ENCODE measurements at places on chromosomes 16 and 17.
A peak's percentile ranks its signal among the peaks of the same experiment; 100 is the strongest.

- no peak for DNase-seq
These were observed 10.9 kb downstream of the SLC43A2 start for GRCh38 chr17:1617620-1618174.

DNA sequence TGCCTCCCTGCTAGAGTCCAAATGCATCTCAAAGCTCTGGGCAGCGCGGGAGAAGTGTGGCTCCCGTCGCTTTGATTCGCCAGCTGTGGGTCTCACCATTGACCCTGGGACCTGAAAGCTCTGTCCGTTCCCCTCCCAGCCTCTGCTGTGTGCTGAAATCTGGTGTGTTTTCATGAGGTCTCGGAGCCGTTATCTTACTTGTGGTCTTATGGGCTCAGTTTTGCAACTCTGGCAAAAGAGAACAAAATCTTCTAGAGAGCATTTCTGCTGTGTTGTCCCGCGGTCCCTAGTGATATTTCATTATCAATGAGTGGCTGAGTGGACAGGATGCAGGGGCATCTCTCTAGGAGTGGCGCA is 13.3 kb downstream of the CRISPLD2 start:
- DNase-seq = no peak

DNA sequence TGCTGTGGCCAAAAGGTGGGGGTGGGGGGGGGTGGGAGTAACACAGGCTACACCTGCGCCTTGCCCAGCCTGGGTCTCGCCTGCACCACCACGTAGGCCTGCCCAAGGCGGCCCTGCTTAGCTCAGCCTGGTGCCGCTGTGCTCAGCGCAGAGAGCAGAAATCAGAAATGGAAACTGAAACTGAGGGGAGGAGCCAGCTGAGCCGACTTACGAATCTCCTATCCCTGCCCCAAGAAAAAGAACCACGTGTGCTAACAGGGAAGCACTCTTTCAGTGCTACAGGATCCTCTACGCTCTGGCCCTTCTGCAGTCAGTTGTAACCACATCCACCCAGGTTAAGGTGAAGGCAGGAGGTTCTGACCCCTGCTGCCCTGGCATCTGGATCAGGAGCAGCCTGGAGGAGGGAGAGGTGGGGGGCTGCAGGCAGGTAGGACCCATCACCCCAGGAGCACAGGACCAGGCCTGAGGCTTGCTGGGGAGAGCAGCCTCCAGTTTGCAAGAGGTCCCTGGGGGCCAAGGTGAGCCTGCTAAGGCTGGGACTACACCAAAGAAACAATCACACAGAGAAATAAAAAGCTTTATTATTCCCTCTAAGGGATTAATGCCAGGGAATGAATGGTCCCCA is at the start of gene DHX58:
Gene DHX58, minus strand, starts transcription at position 163 of the 625 bp plus-strand sequence. CDS start 822 bp downstream, outside the sequence.
- DNase-seq = no peak

DNA sequence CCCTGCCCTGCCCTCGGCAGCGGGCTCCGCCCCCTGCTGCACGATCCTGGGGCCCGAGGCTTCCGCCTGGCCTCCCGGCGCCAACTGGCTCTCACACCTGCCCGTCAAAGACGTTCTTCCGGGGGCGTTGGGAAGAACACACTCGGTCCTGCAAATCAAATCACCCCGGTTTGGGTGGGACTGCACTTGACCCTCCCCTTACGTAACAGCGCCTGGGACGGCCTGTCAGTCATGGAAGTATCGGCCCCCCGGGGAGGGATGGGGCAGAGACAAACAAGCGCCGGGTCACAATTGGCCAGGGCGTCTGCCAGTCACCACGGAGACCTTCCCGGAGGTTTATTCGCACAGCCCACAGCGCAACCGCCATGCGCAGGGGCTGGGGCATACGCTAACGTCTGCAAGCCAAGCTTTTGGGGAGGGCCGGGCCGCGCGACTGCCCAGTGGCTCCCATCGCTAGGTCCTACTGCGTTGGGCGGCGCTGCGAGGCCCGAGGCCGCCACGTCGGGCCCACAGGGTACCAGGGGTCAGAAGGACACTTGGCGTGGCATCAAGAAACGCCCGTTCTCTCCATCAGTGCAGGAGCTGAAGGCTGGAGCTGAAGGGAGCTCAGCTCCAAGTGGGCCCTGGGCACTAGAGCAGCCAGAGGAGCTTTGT is 388 bp upstream of the AKTIP start:
- peak; percentile 100 for DNase-seq

DNA sequence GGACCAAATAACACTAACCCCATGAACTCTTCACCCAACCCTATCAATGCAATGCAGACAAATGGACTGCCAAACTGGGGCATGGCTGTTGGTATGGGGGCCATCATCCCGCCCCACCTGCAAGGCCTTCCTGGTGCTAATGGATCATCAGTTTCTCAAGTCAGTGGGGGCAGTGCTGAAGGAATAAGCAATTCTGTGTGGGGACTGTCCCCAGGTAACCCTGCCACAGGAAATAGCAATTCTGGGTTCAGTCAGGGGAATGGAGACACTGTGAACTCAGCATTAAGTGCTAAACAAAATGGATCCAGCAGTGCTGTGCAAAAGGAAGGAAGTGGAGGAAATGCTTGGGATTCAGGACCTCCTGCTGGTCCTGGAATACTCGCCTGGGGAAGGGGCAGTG is 78.9 kb downstream of the TMC6 start:
- DNase-seq = no peak

GRCh38 chr17:78683408-78683961 is 98.6 kb downstream of the CYTH1 start:
- no peak for DNase-seq

DNA sequence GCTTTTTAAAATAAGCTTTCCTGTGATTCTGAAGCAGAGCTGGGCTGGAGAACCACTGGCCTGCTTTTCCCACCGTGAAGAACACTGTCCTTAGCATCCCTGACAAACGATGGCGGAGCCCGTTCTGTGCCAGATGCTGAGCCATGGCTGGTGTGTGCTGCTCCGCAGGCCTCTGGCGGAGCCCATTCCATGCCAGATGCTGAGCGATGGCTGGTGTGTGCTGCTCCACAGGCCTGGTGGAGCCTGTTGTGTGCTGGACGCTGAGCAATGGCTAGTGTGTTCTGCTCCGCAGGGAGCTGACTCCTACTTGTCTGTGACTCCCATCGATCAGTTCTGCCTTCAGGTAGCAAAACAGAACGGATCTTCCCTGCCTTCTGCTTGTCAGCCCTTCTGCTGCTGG is 4.3 kb downstream of the ENDOV start:
- no peak for DNase-seq

DNA sequence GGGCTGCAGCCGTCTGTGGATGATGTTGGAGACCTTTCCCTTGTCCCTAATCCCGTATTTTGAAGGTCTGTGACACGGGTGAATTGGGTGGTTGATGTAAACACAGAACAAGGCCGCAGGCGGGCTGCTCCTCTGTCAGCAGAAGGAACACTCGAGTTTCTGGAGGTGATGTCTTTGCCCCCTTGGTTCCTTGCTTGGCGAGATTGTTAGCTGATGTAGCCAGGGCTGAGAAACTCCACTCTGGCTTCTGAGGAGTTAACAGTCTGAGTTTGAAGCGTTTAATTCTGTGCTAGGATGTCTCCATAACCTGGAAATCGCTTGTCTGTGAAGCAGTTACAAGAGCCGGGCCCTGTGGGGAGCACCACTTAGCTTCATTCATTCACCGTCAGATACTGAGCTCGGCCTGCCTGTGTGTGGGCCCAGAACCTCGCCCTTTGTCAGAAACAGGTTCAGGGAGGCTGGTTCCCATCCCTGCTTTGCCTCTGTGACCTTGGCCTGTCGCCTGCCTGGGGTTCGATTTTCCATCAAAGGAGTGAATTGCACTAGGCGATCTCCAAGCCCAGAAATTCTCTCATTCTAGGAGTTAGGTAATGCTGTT is 1.3 kb downstream of the MAPK8IP3 start:
- DNase-seq = no peak

DNA sequence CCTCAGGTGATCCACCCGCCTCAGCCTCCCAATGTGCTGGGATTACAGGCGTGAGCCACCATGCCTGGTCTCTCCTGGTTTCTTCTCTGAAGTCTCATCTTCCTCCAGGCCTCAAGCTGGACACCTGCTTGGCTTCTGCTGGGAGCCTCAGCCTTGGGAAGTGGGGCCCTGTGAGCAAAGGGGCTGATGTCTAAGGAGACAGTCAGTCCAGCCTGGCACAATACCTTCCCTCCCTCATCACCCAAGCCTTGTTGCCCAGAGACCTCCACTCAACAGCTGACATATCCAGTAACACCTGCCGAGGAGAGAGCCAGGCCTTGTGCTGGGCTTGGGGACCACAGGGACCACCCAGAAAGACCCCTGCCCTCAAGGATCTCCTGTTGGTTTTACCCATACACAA is 251.6 kb downstream of the GSG1L start:
- no peak for DNase-seq

GRCh38 chr16:80611930-80612327 is 71.1 kb downstream of the DYNLRB2 start:
- DNase-seq = no peak

DNA sequence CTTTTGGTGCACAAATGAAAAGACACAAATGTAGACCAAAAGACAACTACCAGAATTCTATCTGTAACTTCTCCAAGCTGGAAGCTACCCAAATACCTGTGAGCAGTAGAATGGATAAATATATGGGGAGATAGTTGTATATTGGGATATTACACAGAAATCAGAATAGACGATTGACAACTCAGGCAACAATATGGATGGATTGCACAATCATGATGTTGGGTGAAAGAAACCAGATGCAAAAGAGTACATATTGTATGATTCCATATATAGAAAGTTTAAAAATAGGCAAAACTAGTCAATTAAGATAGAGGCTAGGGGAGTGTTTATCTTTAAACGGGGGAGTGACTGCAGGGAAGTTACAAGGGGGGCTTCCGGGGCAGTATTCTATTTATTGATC is 77.5 kb upstream of the NKD1 start:
- no peak for DNase-seq

GRCh38 chr17:73013816-73014663 is 78.4 kb downstream of the SLC39A11 start:
- DNase-seq = no peak

- DNase-seq = no peak
These were observed 4.5 kb downstream of the MIF4GD start for GRCh38 chr17:75266316-75267152.

DNA sequence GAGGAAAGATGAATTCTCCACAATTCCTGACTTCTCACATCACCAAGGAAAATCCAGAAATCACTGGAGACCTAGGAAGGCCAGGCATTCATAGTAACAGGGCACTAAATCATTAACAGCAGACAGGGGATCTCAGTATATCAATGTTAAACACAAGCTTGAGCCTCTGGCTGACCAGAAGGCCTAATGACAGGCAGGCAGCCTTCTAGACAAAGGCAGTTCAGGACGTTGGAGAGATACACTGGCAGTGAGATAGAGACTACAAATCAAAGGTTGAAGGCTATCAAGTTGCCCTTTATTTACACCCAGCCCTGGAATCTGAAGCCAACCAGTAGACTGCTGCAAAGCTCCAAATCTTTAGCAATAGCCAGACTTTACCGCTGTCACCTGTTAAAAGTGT is 422.8 kb upstream of the CCL2 start:
- DNase-seq = no peak

DNA sequence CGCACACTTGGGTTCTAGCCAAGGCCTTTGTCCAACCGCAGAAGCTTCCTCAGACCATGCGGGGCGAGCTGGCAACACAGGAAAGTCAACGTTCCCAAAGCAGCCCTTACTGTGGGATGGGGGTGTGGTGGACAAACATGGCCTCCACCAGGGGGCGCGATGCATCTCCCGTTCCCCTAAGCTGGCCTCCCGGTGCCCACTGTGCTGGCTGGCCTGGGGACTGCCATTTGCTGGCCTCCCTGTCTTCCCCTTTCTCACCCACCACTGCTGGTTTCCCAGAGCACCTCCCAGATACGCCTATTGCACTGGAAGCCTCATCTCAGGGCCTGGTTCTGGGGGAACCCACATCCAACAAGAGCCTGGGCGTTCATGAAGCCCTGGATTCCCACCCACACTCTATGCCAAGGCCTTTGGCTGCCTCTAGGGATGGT is 145.3 kb downstream of the IRF8 start:
- DNase-seq = no peak

GRCh38 chr16:50485232-50485631 is 63.0 kb upstream of the NKD1 start:
- DNase-seq = no peak

DNA sequence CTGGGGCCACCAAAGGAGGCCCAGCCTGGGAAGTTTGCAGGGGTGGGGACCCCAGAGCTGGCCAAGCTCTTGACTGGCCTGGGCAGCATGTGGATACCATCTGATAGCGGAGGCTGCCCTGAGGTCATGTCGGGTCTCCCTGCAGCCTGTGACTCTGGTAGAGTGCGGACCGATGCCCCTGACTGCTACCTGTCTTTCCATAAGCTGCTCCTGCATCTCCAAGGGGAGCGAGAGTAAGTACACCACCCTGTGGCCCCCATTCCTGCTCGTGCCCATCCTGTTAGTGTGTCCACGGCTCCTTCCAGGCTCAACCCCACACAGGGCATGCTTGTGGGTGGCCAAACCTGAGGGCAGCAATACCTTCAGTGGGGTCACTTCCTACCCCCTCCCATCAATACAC is 8.0 kb downstream of the CETP start:
- no peak for DNase-seq

DNA sequence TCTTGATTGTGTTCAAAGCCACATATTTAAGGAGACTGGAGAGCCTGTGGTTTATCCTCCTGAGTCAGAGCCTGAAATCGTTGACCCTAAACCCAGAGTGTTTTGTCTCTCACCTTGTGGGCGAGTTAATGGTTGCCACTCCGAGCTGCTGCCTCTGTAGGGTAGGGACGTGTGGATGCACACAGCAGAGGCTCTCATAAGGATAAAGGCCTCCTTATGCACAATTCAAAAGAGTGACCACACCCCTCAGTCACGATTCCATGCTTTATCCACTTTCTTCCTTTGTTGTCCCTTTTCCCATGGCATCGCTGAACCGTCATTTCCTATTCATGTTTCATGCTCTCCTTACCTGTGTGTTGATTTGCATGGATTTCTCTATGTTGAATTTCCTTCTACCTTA is 805.0 kb upstream of the RBFOX1 start:
- DNase-seq = no peak

GRCh38 chr16:1822801-1823200 is 3.8 kb downstream of the HAGH start:
- no peak for DNase-seq

GRCh38 chr17:37147301-37147812 is 198.6 kb downstream of the AATF start:
- DNase-seq = no peak

Data from esophagus squamous epithelium (tissue), 5 donors.